IMR-90 (cell line): ENCODE measurements at places on chromosomes 3 and 15. TPM values are rescaled to one million over a fixed set of nuclear protein-coding genes. Genes with fewer than 3 reads are reported as not detected.

AHSG gene
- not detected in 2 replicates for total RNA-seq

PLCD1 gene
- total RNA-seq = 15.0 and 16.3 TPM in 2 replicates

GPR15 gene
- total RNA-seq = not detected in 2 replicates

P3H2 gene
- 54.7 and 74.4 TPM in 2 replicates for total RNA-seq

ZIC4 gene
- total RNA-seq = not detected in 2 replicates

RPUSD3 gene
- total RNA-seq = 30.3 and 30.8 TPM in 2 replicates

HACL1 gene
- total RNA-seq = 28.1 and 31.4 TPM in 2 replicates

HTR3E gene
- not detected in 2 replicates for total RNA-seq

- DNase-seq = peak; percentile 99
Observed at GRCh38 chr3:149388001-149388440, 10.6 kb upstream of the TM4SF1 start.

GRCh38 chr3:152742368-152743347, 92.3 kb upstream of the P2RY1 start:
- DNase-seq = no peak

GRCh38 chr3:157353652-157354051, 83.0 kb upstream of the PTX3 start:
- no peak for DNase-seq

- no peak for DNase-seq
Observed at GRCh38 chr15:73333001-73333400, 35.8 kb downstream of the HCN4 start.

- DNase-seq = no peak
Observed at GRCh38 chr3:71031914-71032521, 551.5 kb downstream of the FOXP1 start.
